Lower lobe of right lung (tissue), 2 donors: ENCODE measurements at places on chromosomes 7 and 10.

GRCh38 chr10:91410638-91411371 is 661 bp downstream of the HECTD2 start:
- no peaks in the 10 kb centered on the region for H3K27me3 ChIP-seq
- DNase-seq: no peak
- peak overlapping the region; percentile 100 for H3K27ac ChIP-seq
- H3K4me3 ChIP-seq: peak overlapping the region; percentile 80

- H3K36me3 ChIP-seq: no peaks in the 10 kb centered on the region
- H3K27ac ChIP-seq: no peak overlapping the region
- no peak overlapping the region for H3K4me3 ChIP-seq
- no peaks in the 10 kb centered on the region for H3K27me3 ChIP-seq
Measured at GRCh38 chr10:89438525-89438924, 24.2 kb downstream of the IFIT5 start.

- no peak overlapping the region for H3K4me3 ChIP-seq
- H3K27ac ChIP-seq: no peak overlapping the region
- no peak for DNase-seq
- no peaks in the 10 kb centered on the region for H3K4me1 ChIP-seq
Measured at GRCh38 chr10:121134711-121135110, 283.5 kb downstream of the WDR11 start.

GRCh38 chr10:85454386-85454785 is 912.2 kb downstream of the GRID1 start:
- no peak overlapping the region for H3K27ac ChIP-seq
- H3K36me3 ChIP-seq: no peaks in the 10 kb centered on the region
- H3K4me3 ChIP-seq: no peak overlapping the region
- DNase-seq: no peak
- no peaks in the 10 kb centered on the region for H3K4me1 ChIP-seq
- H3K27me3 ChIP-seq: no peaks in the 10 kb centered on the region

GRCh38 chr7:100443096-100443840 is 7.0 kb upstream of the PPP1R35 start:
- no peaks in the 10 kb centered on the region for H3K36me3 ChIP-seq
- peak; percentile 10 for DNase-seq
- H3K4me3 ChIP-seq: no peak overlapping the region
- H3K4me1 ChIP-seq: peaks cover 16% of the 10 kb centered on the region
- H3K27me3 ChIP-seq: no peaks in the 10 kb centered on the region

DNA sequence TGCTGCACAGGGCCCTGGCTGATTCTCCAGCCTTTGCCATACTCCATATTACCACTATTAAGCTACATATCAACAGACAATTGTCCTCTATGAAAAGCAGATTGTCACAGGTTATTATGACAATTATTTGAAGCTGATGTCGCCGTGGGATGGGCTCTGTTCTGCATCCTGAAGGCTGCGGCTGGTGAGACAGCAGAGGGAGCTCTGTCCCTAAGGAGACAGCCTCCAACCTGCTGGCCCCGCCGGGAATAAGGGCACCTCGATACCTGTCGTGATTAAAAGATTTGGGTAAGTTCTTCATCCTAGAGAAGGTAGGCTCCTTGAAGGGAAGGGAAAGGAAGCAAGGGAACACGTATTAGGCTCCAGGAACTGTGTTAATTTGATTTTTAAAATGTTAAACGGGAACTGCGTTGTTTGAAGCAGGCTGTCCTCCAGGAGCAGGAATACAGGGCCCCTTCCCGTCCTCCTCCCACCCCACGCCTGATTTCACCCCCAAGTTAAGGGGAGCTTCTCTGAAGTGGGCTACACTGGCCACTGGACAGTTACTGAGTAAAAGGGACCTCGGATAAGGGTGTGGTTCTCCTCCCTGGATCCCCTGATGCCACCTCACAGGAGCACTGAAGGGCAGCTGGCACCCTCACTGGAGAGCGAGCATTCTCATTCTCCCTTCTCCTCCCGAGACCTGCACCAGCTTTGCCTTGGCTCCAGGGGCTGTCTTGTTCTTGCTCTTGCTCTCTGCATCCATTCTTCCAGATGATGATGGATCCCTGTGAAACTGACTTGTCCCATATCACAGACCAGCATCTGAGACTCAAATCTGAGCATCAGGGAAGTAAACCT is 11.8 kb upstream of the TIAL1 start:
- no peaks in the 10 kb centered on the region for H3K27me3 ChIP-seq
- H3K36me3 ChIP-seq: no peaks in the 10 kb centered on the region
- no peak overlapping the region for H3K27ac ChIP-seq

- no peak overlapping the region for H3K4me3 ChIP-seq
- no peaks in the 10 kb centered on the region for H3K27me3 ChIP-seq
- no peaks in the 10 kb centered on the region for H3K4me1 ChIP-seq
- H3K36me3 ChIP-seq: no peaks in the 10 kb centered on the region
- H3K27ac ChIP-seq: no peak overlapping the region
- no peak for DNase-seq
Measured at GRCh38 chr7:106552645-106553445, 108.1 kb downstream of the CCDC71L start.

GRCh38 chr10:119872610-119872859 is at the start of gene MCMBP:
MCMBP (minus strand) TSS chr10:119872843; CDS start chr10:119872584, 259 bp downstream.
- DNase-seq: no peak
- H3K27me3 ChIP-seq: no peaks in the 10 kb centered on the region
- H3K4me3 ChIP-seq: peak within 1 kb of the TSS; percentile 85
- H3K4me1 ChIP-seq: peaks cover 40% of the 10 kb centered on the region

GRCh38 chr10:103672345-103672744 is 178.8 kb downstream of the NEURL1 start:
- DNase-seq: no peak
- no peak overlapping the region for H3K27ac ChIP-seq
- no peaks in the 10 kb centered on the region for H3K27me3 ChIP-seq
- H3K36me3 ChIP-seq: no peaks in the 10 kb centered on the region
